ENCODE measurements at places on chromosomes 3 and 15. TPM values are rescaled to one million over a fixed set of nuclear protein-coding genes. Genes with fewer than 3 reads are reported as not detected.

GRCh38 chr3:44661189-44661588 lies 12.7 kb downstream of the ZNF35 start:
- H3K27ac ChIP-seq: no peak overlapping the region
- no peaks in the 10 kb centered on the region for H3K27me3 ChIP-seq
- no peak overlapping the region for H3K4me3 ChIP-seq
- DNase-seq: no peak

- no peaks in the 10 kb centered on the region for H3K27me3 ChIP-seq
- H3K4me3 ChIP-seq: no peak overlapping the region
- no peak for DNase-seq
- H3K36me3 ChIP-seq: no peaks in the 10 kb centered on the region
Measured at GRCh38 chr3:21188459-21188858, 562.6 kb downstream of the ZNF385D start.

GRCh38 chr3:172982736-172983364 lies 158.2 kb downstream of the SPATA16 start:
- no peak overlapping the region for H3K4me3 ChIP-seq
- no peaks in the 10 kb centered on the region for H3K27me3 ChIP-seq
- H3K36me3 ChIP-seq: no peaks in the 10 kb centered on the region
- no peaks in the 10 kb centered on the region for H3K4me1 ChIP-seq

GRCh38 chr3:129555616-129556357 lies 12.8 kb downstream of the H1-8 start:
- no peaks in the 10 kb centered on the region for H3K27me3 ChIP-seq
- no peak overlapping the region for H3K27ac ChIP-seq
- no peak for DNase-seq
- no peaks in the 10 kb centered on the region for H3K36me3 ChIP-seq
- H3K4me3 ChIP-seq: no peak overlapping the region

The FAM81A gene
- 2.3 TPM for total RNA-seq

The RYR3 gene
- total RNA-seq: 4.2 TPM

DNA sequence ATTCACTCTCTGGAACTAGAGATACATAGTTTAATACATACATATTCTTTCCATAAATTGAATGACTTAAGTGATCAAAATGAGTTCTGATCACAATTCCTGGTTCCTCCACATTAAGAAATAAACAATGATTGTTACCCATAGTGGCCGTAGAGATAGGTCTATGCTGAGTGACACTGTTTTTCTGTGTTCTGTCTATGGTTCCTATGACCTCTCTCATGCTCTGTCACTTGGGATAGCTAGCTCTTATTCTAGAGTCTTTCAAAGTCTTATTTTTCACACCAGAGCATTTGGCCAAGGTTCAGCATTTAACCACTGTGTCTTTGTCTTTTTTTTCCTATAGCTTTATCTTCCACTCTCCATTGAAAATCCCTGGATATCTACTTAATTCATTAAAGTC lies 132.4 kb downstream of the GOLGA6L6 start:
- no peaks in the 10 kb centered on the region for H3K4me1 ChIP-seq
- DNase-seq: no peak
- H3K27ac ChIP-seq: no peak overlapping the region
- no peak overlapping the region for H3K4me3 ChIP-seq
- H3K27me3 ChIP-seq: no peaks in the 10 kb centered on the region
- H3K36me3 ChIP-seq: no peaks in the 10 kb centered on the region

DNA sequence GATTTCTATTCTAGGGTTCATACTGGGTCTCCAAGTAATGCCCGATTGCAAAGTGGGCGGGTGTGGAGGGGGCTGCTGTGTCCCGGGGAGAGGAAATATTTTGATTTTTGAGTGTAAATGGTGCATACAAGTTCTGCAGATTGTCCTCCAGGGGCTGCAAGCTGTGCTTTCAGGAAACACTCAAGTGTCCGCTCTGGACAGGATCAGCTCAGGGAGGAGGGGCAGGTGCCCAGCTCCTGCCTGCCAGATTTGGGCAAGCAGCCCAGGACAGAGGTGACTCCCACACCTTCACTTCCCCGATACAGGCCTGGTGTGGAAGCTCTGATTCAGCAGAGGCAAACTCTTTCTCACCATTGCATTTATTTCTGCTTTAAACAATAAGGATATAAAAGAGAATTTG lies 142.7 kb downstream of the ALDH1A2 start:
- no peaks in the 10 kb centered on the region for H3K27me3 ChIP-seq
- no peak overlapping the region for H3K4me3 ChIP-seq
- DNase-seq: peak; percentile 48
- H3K36me3 ChIP-seq: no peaks in the 10 kb centered on the region

DNA sequence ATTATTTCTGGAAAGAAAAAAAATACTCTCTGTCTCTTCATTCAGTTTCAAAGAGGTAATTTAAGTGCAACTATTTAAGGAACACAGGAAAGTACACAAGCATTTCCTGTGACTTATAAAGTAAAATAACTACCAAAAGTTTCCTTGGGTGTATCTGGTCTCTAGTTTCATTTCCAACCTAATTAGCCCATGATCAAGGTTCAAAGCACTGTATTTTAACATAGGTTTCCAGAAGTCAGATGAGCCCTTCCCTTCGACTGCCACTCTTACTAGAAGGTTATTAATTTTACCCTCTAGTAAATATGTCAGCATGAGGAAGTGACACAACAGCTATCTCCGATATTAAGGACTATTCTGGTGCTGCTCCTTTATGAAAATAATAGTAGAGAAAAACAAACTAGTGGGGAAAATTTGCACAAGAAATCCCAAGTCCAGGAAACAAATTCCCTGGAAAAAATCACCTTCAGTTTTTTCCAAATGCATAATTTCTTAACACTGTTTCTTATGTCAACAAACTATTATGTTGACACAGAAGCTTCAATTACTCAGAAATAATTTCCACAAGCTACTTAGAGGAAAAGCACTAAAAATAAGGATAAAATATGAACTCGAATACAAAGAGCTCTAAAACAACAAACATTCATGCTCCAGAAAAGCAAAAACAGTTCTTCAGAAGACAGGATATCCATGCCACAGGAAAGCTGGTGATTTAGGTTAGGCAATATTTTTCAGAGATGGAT lies 35.3 kb downstream of the CCPG1 start:
- H3K27ac ChIP-seq: no peak overlapping the region
- H3K4me1 ChIP-seq: no peaks in the 10 kb centered on the region
- no peaks in the 10 kb centered on the region for H3K27me3 ChIP-seq

- H3K27me3 ChIP-seq: no peaks in the 10 kb centered on the region
- H3K4me3 ChIP-seq: no peak overlapping the region
- no peak for DNase-seq
- H3K4me1 ChIP-seq: no peaks in the 10 kb centered on the region
- H3K27ac ChIP-seq: no peak overlapping the region
Measured at GRCh38 chr3:42402394-42403096, 7.9 kb downstream of the LYZL4 start.

The ADGRG7 gene
- not detected for total RNA-seq

The SLC15A2 gene
- total RNA-seq: 0.98 TPM

Measured in breast epithelium (tissue), 4 donors.